Stimulated activated naive B cell treated with anti-CD40 and anti-IgM and Interleukin-4, amounts not matched to agents 10 μg/mL and 1 μg/mL and 100 μg/mL, for 72 hours (primary cell): ENCODE measurements at places on chromosomes 5 and 9.

GRCh38 chr9:19216466-19216865 lies 14.0 kb upstream of the DENND4C start:
- no peak for DNase-seq

- no peak for DNase-seq
Measured at GRCh38 chr5:180977852-180978251, 10.8 kb upstream of the BTNL3 start.

- no peak for DNase-seq
Measured at GRCh38 chr5:126857472-126858410, 80.8 kb downstream of the LMNB1 start.

DNA sequence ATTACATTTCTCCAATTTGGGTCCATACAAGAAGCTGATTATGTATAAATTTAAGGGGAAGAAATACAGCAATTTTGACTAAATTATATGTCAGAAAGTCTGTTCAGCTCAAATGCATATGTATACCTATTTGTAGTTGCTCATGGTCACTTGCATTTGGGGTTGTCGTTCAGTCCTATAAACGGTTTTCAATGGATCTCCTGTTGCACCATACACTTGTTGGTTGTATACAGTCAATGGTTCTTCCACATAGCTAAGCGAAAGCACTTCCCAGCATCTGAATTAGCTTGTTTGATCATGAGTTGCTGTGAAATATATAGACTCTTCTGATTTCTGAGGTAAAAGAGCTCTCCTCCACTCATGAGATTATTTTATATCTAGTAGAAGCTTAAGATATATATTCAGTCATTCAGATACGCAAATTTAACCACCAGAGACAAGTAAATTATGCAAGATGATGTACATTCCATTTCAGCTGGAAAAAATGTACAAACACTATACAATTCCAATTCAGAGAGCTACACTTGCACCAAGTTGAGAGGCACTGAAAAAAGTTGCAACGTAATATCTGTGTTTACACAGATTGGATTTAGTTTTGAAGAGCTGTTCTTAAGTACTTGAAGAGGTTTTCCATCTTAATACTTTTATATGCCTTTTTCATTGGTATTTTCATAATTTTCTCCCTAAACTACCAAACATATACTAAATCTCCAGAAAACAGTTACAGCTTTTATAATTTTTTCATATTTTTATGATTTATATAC lies 64.4 kb upstream of the POU5F2 start:
- DNase-seq, result no peak

DNA sequence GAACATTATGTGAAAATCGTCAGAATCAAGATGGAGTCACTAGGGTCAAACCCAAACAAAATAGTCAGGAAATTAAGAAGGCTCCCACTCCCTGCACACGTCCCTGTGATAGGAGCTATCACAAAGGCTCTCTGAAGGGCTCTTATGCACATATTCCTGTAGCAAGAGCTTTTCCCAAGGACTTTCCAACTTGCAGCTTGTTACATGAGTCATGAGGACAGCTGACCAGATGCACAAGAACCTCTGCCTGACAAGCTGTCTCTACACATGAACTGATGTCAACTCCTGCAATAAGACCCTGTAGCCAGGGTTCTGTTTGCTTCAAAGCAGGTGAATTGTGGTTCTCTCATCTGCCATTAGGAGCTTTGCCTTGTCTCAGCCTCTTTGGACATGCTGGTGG lies 122.4 kb downstream of the OLFM1 start:
- DNase-seq, result no peak

- DNase-seq, result no peak
Measured at GRCh38 chr5:108006791-108007190, 336.1 kb upstream of the EFNA5 start.

GRCh38 chr9:69176471-69177171 lies 2.5 kb downstream of the TJP2 start:
- no peak for DNase-seq

GRCh38 chr5:180689071-180689694 lies 39.8 kb upstream of the FLT4 start:
- DNase-seq, result no peak

- no peak for DNase-seq
Measured at GRCh38 chr9:109422641-109423040, 75.5 kb downstream of the PTPN3 start.

DNA sequence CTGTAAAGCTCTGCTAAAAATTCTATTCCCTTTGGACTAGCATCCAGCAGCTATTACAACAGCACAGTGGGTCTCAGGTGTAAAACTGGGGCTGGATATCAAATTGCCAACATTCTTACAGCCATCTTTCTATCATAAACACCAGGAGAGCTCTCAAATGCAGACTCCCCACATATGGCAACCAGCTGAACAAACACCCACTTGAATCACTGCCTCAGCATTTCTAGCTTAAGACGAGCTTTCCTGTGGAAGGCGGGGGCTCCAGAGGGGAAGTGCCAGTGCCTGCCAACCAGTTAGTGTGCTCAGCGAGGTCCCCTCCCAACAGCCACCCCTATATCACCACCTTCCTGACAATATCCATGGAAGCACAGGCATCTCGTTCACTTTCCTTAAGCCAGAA lies 62.2 kb downstream of the IPPK start:
- DNase-seq, result no peak

GRCh38 chr9:78654324-78654723 lies 357.4 kb downstream of the PSAT1 start:
- DNase-seq, result no peak

- DNase-seq, result no peak
Measured at GRCh38 chr5:145924849-145925248, 11.5 kb upstream of the SH3RF2 start.

DNA sequence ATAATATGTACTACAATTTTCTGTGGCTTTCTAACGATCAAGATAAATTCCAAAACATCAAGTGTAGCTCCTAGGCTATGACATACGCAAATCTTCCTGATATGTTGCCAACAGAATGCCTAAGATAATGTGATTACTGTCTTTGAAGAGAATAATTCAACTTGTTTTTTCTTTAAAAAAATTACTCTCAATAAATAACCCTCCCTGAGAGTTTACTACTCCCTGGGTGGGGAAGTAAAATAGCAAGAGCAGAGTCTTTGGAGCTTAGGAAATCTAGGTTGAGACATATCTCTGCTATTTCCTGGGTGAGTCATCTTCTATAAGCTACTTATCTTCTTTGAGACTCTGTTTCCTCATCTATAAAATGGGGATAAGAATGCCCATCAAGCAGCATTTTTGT lies 201.2 kb downstream of the ACTL7B start:
- DNase-seq, result no peak

GRCh38 chr5:17891881-17892280 lies 257.6 kb downstream of the TAF11L14 start:
- no peak for DNase-seq

DNA sequence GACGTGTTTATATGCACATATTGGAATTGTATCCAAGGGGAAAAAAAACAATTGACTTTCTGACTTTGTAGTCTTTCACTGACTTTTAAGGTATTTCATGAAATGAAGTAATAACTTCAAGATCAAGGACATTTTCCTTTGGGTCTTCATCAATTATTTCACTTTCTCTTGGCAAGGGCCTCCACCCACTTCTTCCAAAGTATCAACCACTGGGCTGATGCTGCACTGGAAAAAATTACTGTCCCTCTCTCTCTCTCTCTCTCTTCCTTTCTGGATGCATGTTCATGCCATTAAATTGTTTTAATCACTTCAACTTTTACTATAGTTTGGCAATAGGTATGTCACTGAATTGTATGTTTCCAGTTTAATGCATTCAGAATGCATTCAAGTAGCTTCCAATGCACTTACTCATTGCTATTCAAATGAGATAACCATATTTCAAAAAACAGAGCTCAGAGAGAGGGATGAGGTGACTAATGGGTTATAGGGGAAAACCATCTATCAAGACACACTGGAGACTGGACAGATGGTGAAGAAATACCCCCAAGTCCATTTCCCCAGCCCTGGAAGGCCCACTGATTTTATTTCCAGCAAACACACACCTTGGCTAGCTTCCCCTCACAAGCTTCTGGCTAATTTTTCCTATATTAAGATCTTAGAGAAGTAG lies 585.3 kb downstream of the EBF1 start:
- DNase-seq, result no peak

GRCh38 chr5:177288191-177288590 lies 15.3 kb downstream of the RAB24 start:
- no peak for DNase-seq

- DNase-seq, result no peak
Measured at GRCh38 chr5:43065387-43065947, 25.3 kb upstream of the ANXA2R start.

DNA sequence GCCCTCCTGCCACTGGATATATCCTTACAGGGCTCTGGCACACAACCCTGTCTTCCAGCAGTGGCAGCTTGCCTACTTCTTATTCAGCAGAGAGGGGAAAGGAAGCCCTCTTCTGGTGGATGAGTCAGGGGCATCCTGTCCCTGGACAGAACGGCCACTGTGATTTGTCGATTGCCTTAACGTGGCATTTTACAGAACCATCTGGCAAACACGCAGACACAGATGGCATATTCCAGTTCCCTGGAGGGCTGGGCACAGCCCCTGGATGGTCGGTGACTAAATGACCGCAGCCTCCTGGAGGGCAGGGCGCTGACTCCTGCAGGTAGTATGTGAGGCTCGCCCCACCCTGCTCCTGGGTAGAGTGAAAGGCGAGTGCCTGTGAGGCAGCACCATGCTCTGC lies 62.1 kb downstream of the DCP2 start:
- no peak for DNase-seq

- DNase-seq, result no peak
Measured at GRCh38 chr9:74570879-74571512, 73.9 kb downstream of the RORB start.

DNA sequence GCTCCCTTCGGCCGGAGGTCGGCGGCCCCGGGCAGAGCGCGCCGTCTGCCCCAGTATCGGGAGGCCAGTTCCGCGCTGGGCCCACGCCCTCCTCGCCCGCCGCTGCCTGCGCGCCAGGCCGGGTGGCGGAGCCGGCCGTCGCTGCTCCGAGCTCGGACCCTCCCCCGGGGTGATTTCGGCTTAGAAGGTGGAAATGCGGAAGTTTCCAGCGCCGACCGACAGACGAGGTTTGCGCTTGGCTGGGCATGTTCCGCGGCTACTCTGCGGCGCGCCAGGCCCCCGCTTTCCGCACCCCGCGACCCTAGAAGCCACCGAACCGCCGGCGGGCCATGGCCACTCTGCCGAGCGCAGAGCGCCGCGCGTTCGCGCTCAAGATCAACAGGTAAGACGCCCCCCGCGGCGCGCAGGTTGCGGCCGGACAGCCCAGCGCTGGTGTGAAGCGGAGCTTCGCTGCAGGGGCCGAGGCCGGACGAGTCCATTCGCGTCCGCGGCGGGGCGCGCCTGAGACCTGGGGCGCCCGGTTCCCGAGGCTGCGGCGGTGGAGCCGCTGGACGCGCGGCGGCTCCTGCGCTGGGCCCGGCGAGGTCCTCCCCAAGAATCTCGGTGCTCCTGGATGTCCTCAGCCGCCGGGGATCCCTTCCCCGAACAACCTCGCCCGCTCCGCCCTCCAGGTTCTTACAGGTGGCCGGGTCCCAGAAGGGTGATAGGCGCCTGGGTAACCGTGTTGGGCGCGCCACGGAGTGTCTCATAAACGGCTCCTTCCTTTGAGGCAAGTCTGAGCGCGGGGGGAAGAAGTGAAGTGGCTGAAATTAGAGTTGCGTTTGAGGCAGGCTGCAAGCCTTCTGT lies at the start of gene DOCK8:
Gene DOCK8 (plus strand): TSS at position 218 of the 846 bp plus-strand sequence. CDS start 112 bp downstream, at position 330.
- DNase-seq, result peak; percentile 77

DNA sequence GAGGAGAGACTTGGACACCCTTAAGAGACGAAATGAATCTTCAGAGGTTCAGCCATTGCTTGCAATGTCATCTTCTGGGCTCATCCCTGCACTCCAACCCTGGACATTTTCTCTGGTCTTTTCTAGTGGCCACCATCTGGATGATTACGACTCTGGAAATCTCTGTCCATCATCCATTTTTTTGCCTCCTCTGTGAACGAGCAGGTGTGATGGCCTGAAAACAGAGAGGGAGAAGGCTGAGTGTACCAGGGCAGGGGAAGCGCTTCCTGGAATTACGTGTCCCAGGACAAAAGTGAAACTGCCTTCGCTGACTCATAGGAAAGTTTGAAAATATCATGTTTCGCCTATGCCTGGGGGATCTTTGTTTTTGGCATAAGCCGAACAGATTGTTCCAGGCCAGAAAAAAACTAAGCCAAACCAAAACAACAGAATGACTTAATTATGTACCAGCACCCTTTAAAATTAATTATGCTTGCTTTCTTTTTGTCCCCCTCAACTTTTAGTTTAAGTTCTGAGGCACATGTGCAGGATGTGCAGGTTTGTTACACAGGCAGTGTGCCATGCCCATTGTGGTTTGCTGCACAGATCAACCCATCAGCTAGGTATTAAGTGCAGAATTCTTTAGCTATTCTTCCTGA lies 31.9 kb downstream of the ANKRD33B start:
- DNase-seq, result no peak

DNA sequence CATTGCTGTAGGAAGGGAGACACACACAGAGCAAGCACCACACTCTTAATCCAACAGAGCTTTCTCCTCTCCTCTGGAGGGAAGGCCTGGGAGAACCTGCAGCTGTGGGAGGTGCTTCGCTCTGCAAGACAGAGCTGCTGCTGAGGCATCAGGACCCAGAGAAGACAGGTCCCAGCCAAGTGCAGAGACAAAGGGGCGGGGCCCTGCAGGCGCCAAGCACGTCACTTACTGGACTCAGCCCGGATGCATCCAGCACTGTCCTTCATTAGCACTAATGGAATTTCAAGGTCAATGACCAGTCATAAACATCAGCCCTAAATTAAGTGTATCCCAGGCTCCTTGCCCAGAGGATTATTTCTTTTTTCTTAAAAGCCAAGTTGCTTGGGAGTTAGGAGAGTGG lies 337.1 kb upstream of the PANK3 start:
- DNase-seq, result no peak

GRCh38 chr5:124444147-124444775 lies 302.2 kb downstream of the ZNF608 start:
- DNase-seq, result no peak

GRCh38 chr9:90290716-90291485 lies 351.7 kb downstream of the DIRAS2 start:
- DNase-seq, result no peak

DNA sequence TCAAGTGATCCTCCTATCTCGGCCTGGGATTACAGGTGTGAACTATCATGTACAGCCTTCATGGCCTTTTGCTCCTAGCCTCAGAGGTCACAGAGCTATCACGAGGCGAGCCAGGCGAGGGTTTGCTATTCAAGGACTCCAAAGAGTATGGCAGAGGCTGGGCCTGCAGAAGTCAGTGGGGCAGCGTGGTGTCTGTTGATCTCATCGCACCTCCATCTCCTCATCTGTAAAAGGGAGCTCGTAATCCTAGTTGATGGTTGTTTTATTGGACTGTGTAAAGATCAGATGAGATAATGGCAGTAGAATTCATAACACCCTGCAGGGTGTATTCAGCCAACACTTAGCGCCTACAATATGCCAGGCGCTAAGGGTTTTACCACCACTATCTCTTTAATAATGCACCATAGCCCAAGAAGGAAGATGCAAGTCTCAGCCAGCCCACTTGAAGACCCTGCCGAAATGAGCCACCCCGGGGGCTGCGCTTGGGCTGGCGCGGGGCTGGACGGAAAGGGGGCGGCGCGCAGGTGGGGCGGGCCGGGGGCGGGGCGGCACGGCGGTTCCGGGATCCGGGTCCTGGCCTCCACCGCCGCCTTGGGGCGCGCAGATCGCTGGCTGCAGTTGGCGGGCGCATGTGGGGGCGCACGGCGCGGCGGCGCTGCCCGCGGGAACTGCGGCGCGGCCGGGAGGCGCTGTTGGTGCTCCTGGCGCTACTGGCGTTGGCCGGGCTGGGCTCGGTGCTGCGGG lies at the start of gene GALNT12:
Gene GALNT12 (plus strand): TSS at position 601 of the 744 bp plus-strand sequence. CDS start 29 bp downstream, at position 630.
- peak; percentile 21 for DNase-seq
